ENCODE measurements at places on chromosomes 2 and 18.

GRCh38 chr18:34075963-34076860 is 148.5 kb downstream of the NOL4 start:
- no peak for DNase-seq

- DNase-seq = no peak
These were observed 476.2 kb downstream of the SLC4A3 start for GRCh38 chr2:220103596-220103995.

- no peak for DNase-seq
These were observed 66.3 kb upstream of the CREB1 start for GRCh38 chr2:207463433-207463832.

DNA sequence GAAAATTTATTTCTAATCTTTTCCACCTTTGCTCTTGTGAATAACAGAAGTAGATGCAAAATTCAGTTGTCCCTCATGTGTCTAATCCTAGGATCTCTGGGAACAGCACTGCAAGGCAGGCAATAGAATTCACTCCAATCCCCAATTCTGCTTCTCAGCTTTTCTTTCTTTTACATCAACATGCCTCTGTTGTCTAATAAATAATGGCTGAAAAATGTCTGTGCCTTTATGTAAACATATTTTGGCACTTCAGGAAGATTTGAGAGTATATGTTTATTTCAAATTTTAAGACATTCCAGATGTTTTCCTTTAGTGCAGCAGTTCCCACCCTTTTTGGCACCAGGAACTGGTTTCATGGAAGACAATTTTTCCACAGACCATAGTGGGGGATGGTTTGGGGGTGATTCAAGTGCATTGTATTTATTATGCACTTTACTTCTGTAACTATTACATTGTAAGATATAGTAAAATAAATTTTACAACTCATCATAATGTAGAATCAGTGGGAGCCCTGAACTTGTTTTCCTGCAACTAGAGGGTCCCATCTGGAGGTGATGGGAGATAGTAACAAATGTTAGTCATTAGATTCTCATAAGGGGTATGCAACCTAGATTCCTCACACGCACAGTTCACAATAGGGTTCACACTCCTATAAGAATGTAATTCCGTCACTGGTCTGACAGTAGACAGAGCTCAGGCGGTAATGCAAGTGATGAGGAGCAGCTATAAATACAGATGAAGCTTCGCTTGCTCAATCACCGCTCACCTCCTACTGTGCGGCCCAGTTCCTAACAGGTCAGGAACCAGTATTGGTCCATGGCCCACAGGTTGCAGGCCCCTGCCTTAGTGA is 590.3 kb upstream of the CNTNAP5 start:
- no peak for DNase-seq

GRCh38 chr2:120982598-120982997 is 246.9 kb downstream of the GLI2 start:
- no peak for DNase-seq

- DNase-seq = no peak
These were observed 34.5 kb downstream of the PTPN2 start for GRCh38 chr18:12849548-12849947.

GRCh38 chr2:144405321-144405720 is 114.6 kb downstream of the ZEB2 start:
- DNase-seq = no peak

- no peak for DNase-seq
These were observed 415.0 kb upstream of the NRP2 start for GRCh38 chr2:205267323-205267722.

GRCh38 chr2:70087702-70088597 is 673 bp downstream of the PCBP1 start:
- DNase-seq = peak; percentile 62

GRCh38 chr2:1675633-1676032 is 68.7 kb downstream of the PXDN start:
- DNase-seq = peak; percentile 95

- DNase-seq = peak; percentile 19
These were observed 155.0 kb downstream of the ARHGAP15 start for GRCh38 chr2:143284087-143284675.

GRCh38 chr2:231263118-231263831 is 64.8 kb downstream of the ARMC9 start:
- no peak for DNase-seq

DNA sequence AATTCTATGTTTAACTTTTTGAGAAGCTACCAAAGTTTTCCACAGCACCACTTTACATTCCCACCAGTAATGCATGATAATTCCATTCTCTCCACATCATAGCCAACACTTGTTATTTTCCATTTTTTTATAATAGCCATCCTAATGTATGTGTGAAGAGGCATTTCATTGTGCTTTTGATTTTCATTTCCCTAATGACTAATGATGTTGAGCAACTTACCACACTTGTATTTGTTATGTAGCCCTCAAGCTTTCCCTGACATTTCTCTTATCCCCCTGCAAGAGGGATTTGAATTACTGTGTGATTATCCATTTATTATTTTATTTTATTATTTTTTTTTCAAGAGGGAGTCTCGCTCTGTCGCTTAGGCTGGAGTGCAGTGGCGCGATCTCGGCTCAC is 23.6 kb upstream of the SOS1 start:
- no peak for DNase-seq

GRCh38 chr2:6080932-6081753 is 389.0 kb downstream of the SOX11 start:
- no peak for DNase-seq

DNA sequence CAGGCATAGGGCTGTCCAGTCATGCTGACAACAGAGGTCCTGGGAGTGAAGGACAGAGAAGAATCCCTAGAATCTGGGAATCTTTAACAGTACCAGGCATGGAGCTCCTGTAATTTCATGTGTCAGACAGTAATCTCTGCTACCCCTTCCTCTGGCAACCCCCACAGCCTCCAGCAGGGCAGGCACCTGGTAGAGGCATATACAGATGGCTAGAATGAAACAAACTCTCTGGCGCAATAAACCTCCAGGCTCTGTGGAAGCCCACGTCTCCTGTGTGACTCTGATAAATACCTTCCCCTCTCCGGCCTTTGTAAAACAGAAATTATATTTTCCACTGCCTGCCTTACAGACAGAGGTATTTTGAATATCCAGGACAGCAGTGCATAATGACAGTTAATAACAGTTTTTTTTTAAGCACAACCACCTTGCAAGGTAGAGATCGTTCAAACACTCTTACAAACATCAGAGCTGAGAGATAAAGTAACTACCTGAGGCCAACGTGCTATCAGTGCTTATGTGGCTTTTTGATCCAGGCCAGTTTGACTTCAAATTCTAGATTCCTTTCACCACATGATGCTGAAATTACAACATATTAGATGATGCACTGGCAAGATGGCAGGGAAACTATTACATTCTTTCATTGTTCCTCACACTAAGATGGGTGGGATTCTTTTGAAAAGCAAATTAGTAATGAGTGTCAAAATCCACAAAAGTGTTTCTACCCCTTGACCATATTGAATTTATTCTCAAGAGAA is 47.7 kb upstream of the TMEM247 start:
- peak; percentile 51 for DNase-seq

- peak; percentile 76 for DNase-seq
These were observed 9.1 kb upstream of the AP1S3 start for GRCh38 chr2:223846515-223846914.

DNA sequence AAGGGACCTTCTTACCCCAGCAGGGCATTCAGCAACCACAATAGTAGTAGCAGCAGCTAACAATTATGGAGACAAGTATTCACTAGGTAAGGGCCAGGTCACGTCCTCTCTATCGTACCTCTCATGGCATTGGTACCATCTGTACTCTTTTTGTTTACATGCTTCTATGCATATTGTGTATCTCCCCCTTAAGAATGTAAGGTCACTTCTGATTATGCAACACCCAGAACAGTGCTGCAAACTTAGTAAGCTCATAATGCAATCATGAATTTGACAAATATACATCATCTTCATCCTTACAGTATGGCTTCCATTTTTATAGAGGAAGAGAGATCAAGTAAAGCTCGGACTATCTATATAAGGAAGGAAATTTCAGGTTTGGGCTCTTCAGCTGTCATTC is 46.1 kb downstream of the SPRED2 start:
- DNase-seq = no peak

GRCh38 chr2:172693529-172694455 is 41.9 kb upstream of the RAPGEF4 start:
- no peak for DNase-seq

DNA sequence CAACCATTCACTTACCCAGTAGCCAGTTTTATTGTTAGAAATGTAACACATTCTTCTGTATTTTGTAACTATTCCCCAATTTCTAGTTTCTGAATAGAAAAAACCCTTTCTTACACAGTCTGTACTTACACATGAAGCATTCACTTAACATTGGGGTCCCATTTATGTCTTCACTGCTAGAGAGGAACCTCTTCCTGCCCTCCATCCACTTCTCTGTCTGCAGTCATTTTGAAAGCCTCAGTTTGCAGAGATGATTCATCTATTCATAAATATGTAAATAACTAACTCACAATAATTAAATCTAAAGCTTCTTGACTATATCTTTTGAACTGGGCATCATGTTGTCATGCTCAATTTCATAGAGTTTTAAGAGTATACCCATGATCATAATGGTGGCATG is 55.9 kb downstream of the ZRANB3 start:
- no peak for DNase-seq

GRCh38 chr18:61157451-61157850 is 175.8 kb upstream of the CDH20 start:
- DNase-seq = no peak

- no peak for DNase-seq
These were observed 28.1 kb upstream of the SLC35G4 start for GRCh38 chr18:11581286-11581685.

DNA sequence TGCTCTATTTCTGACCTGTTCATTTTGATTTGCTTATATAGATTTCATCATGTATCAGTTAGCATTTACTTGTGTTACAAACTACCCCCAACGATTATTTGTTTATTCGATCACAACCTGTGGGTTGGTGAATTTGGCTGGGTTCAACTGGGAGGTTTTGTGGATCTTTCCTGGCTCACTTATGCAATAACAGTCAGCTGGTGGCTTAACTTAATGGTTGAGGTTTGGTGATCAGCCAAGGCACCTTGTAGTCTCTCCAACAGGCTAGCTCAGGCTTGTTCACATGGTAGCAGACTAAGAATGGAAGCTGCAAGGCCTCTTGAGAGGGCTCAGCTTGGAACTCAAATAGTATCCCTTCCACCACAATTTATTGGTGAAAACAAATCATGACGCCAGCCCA is 5.4 kb upstream of the PUM2 start:
- peak; percentile 39 for DNase-seq

- DNase-seq = peak; percentile 46
These were observed 38.7 kb downstream of the MCFD2 start for GRCh38 chr2:46876741-46877384.

- peak; percentile 3 for DNase-seq
These were observed 289.3 kb upstream of the ZSWIM2 start for GRCh38 chr2:187138265-187138664.

DNA sequence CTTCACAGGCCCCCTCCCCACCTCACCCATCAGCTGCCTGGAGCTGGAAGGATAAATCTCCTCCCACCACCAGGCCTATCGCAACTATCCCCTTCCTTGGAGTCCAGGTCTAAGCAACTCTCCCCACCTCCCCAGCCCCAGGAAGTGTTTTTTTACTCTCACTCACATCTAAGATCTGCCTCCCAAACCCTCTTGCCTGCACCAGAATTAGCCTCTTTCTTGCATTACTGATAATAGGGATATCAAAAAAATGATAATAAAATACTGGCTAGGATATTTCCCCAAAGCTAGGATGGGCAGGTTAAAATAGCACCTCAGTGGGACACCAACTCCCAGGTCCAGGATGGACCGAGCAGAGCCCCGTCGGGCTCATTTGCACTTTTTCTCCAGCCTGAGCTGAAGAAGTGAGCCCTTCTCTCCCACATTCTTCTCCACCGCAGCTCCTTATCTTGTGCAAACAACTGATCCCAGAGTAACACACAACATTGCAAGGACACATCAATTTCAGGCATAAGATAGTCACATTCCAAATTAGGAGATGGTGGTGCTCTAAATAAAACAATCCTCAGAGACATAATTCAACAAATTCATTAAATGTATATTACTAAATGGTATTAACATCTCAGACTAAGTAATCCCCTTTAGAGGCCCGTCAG is 17.7 kb upstream of the CIB4 start:
- no peak for DNase-seq

DNA sequence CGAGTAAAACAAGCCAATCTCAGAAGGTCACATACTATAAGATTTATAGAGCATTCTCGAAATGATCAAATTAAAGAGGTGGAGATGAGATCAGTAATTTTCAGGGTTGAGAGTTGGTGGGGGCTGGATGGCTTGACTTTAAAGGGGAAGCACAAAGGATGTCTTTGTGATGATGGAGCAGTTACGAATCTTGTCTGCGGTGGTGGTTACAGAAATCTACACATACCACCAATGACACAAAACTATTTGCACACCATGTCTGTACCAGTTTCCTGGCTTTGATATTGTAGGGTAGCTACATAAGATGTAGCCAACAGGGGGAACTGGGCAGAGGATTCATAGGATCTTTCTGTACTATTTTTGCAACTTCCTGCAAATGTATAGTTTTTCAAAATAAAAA is 190.6 kb upstream of the SMIM21 start:
- no peak for DNase-seq
